ENCODE measurements at places on chromosomes 6 and 20.

DNA sequence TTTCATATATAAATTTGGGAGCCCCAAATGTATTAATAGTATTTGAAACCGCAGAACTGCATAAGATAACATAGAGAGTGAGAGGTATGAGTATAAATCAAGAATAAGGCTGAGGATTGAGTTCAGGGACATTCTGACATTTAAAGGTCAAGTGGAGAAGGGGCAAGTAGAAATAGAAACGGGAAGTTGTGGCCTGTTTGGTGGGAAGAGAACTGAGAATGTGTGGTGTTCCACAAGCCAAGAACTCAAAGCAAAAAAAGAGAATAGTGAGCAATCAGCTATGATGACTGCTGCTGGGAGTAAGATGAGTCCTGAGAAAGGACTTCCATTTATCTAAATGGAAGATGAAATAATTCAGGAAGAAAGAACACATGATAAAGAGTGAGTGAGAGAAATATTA is 418.4 kb downstream of the CD109 start:
- no peak for DNase-seq

- DNase-seq = no peak
Measured at GRCh38 chr20:23227274-23227673, 123.3 kb upstream of the NXT1 start.

GRCh38 chr6:25280344-25281074 is 1.3 kb downstream of the CARMIL1 start:
- DNase-seq = peak; percentile 70

DNA sequence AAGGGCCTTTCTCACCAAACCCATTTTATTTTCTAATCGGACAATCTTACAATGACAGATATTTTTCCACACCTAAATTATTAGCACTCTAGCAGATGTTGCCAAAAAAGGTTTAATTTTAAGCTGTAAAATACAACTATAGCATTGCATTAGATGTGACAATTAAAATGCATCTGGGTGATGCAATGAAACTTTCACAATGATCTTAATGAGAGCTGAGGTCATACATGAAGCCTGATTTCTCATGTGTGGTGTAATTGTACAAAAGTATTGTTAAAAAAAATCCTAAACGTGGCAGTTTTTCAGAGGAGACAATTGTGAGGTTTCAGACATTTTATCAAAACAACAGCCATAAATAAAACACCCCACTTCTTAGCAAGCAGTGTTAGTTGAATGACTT is 606.0 kb downstream of the HDGFL1 start:
- DNase-seq = no peak

DNA sequence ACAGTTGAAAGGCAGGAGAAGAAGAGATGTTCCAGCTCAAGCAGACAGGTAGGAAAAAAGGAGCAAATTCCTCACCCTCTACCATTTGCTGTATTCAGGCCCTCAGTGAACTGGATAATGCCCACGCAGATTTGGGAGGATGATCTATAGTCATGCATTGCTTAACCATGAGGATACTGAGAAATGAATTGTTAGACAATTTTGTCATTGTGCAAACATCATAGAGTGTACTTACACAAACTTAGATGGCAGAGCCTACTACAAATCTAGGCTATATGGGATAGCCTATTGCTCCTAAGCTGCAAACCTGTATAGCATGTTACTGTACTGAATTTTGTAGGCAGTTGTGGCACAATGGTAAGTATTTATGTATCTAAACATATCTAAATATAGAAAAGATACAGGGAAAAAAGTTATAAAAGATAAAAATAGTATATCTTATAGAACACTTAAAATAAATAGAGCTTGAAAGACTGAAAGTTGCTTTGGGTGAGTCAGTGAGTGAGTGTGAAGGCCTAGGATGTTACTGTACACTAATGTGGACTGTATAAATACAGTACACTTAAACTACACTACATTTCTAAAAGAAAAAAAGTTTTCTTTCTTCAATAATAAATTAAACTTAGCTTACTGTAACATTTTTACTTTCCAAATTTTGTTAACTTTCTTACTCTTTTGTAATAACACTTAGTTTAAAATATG is 672.3 kb downstream of the UTRN start:
- no peak for DNase-seq

GRCh38 chr6:102114402-102114801 is 720.9 kb downstream of the GRIK2 start:
- DNase-seq = no peak

DNA sequence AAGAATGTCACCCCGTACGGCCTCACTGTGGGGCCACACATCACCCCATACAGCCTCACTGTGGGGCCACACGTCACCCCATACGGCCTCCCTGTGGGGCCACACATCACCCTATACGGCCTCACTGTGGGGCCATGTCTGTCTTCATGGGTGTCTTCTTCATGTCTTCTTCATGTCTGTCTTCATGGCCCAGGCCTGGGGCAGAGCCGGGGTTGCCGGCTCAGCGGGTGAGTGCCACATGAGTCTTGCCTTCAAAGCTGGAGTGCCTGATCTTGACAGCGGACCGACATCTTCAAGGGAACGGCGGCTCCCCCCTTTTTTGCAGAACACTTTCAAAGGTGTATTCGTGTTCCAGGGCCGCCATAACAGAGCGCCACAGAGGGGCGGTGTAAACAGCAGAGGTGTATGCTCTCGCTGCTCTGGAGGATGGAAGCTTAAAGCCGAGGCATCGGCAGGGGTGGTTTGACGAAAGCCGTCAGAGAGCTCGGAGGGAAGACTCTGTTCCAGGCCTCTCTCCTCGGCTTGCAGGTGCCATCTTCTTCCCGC is 365.0 kb downstream of the TAF4 start:
- DNase-seq = no peak

- DNase-seq = no peak
Measured at GRCh38 chr6:160161647-160161986, 40.0 kb downstream of the SLC22A1 start.

DNA sequence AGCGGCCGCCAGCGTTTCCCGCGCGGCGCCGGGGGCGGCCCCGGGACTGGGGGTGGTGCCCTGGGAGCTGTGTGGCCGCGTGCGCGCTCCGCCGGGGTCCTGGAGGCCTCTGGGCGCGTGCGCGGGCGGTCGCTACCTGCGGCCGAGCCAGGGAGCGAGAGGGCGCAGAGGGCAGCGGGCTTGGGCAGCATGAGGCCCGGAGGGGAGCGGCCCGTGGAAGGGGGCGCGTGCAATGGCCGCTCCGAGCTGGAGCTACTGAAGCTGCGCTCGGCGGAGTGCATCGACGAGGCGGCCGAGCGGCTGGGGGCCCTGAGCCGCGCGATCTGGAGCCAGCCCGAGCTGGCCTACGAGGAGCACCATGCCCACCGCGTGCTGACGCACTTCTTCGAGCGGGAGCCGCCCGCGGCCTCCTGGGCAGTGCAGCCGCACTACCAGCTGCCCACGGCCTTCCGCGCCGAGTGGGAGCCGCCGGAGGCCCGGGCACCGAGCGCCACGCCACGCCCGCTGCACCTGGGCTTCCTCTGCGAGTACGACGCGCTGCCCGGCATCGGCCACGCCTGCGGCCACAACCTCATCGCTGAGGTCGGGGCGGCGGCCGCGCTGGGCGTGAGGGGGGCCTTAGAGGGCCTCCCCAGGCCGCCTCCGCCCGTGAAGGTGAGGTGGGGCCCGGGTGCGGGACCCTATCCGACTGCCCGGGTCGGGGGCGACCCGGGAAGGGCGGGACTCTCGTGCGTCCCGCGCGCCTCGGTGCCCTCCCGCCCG is at the start of gene PM20D2:
Gene PM20D2, plus strand, starts transcription at position 100 of the 762 bp plus-strand sequence. Its CDS starts 90 bp downstream, at position 190.
- peak; percentile 82 for DNase-seq

GRCh38 chr6:1285556-1285955 is 26.3 kb upstream of the FOXQ1 start:
- no peak for DNase-seq

GRCh38 chr6:5866547-5867051 is 140.1 kb downstream of the NRN1 start:
- DNase-seq = peak; percentile 95

DNA sequence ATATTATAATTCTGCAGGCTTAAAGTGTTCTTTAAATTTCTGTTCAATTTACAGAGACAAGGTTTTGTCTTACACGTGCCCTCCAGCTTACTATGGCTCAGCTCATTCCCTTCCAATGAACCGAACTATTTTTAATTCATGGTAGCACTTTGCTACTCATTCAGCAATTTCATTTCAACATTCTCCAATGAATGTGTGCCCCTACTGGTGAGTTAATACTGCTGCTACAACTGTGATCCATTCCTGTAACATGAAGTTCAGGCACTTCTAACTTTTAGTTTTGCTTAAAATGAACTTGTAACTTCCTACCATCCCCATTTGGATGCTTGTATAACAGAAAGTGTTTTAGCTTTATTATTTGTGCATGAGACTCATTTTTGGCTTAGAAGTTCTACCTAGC is 99.7 kb downstream of the F13A1 start:
- DNase-seq = no peak

DNA sequence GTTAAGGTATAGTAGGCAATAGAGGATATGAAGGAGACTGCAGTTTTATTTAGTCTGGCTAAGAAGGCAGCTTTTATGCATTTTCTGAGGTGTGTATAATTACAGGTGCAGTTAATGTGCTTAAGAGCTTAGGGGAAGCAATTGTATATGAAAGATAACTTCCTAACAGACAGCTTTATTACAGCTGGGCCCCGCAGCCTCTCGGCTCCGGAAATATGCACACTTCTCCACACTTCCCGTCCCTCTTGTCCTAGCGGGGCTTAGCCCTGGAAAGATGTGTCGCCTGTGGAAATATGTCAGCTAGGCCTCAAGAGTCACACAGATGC is 178.4 kb upstream of the ARID1B start:
- no peak for DNase-seq

DNA sequence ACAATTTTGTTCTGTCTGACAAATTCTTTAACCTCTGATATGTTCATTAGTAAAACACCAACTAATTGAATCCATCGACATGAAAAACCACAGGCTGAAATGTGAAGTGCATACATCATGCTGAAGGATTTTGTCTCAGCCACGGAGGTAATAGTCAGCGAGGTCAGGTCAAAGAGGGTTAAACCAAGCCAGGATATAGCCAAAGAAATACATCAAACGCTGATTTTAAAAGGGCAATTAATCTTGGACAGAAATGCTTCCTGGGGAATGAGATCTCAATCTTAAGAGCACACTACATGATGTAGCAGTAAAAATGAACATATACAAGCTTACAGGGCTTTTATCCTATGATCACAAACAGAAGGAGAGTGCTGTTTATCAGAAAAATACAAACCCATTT is 106.7 kb downstream of the PRDM1 start:
- peak; percentile 27 for DNase-seq

Measured in Caki2 (cell line).